ENCODE measurements at places on chromosomes 2 and 18.

DNA sequence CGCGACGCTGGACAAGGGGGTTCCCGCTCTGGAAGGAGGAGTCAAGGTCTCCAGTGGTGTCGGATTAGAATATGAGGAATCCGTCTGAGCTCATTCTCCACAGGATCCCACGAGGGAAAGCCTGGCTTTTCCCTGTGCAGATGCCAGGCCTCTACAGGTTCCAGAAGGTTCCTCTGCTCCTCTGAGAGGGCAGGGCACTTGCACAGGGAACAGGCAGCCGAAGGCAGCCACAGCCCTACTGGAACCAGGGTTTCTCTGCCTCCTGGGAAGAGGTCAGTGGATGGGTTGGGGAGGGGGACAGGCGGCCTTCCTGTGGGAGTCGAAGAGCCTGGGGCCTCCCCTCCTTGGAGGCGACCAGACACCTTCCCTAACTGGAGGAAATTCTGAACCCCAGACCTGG, 1.7 kb upstream of the AQP12A start:
- no peak for DNase-seq

- no peak for DNase-seq
Measured at GRCh38 chr18:47752796-47753645, 177.4 kb downstream of the SMAD2 start.

- no peak for DNase-seq
Measured at GRCh38 chr2:30688956-30689401, 118.3 kb downstream of the CAPN13 start.

GRCh38 chr2:21291426-21291825, 167.7 kb downstream of the TDRD15 start:
- DNase-seq, result no peak

- peak; percentile 57 for DNase-seq
Measured at GRCh38 chr2:45728458-45728942, 77.0 kb downstream of the PRKCE start.

DNA sequence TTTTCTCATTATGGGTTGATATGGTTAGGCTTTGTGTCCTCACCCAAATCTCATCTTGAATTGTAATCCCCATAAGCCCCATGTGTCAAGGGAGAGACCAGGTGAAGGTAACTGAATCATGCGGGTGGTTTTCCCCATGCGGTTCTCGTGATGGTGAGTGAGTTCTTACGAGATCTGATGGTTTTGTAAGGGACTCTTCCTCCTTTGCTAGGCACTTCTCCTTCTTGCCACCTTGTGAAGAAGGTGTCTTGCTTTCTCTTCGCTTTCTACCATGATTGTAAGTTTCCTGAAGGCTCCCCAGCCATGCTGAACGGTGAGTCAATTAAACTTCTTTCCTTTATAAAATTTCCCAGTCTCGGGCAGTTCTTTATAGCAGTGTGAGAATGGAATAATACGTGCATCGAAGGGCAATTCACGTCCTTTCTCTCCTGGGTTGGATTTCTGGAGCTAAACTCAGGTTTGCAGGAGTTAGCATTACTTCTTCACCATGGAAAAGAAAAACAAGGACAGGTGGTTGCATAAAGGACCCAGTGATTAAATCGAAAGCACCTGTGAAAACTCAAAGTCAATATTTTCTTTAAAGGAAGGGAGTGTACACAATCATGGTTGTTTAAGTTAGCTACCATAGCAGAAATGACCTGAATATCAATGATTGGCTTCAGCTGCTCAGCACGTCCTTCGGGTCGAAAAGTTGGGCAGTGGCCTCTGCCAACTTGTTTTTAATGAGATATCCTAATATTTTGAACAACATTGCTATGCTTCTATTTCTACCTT, 54.1 kb downstream of the CDC42EP3 start:
- DNase-seq, result no peak

DNA sequence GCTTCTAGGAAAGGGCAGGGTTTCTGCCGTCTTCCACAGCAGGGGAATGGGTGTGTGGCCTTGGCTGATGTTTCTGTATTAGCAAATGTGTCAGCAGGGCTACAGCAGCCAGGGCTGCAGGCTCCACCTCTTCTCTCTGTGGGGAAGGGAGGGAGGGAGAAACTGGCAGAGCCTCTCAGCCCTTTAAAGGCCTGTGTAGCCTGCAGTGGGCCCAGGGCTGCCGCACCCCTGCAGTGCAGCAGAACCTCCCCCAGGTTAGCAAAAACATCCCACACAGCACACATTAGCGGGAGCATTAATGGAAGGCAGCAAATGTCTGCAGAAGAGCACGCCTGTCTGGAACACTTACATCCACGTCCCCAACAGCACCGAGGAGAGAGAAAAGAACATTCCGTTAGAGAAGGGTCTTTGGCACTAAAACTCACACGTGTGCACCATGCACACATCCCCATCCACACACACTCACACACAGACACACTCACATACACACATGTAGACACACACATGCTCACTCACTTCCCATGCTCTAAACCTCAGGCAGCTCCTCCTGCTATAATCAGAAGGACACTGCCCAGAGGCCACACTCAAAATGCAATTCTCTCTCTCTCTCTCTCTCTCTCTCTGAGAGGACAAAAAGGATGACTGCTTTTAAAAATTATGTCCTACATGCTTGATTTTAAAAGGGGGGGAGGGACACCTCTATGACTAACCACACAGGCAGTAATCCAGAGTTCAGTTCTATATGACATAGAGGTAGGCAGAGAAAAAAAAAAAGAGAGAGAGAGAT, 24.1 kb downstream of the MRPL35 start:
- no peak for DNase-seq

- DNase-seq, result no peak
Measured at GRCh38 chr2:30277582-30277981, 46.2 kb downstream of the LBH start.

DNA sequence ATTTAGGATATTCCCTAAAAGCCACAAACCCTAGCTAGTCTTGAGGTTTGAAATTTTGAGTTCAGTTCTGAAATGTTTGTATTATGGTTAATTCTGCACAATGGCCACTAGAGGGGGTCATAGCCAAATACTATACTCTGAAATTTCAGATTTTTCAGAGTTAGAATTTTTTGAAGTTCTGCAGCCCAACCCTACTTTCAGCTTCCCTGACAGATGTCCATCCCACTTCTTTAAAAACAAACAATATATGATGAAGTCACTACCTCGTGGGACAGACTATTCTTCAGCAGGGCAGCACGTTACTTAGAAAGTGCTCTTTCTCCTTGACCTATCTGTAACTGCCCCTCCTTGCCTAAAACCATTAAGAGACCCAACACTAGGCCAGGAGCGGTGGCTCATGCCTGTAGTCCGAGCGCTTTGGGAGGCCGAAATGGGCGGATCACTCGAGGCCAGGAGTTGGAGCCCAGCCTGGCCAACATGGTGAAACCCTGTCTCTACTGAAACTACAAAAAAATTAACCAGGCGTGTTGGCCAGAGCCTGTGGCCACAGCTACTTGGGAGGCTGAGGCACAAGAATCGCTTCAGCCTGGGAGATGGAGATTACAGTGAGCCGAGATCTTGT, 48.2 kb upstream of the PAPOLG start:
- DNase-seq, result peak; percentile 15

- DNase-seq, result no peak
Measured at GRCh38 chr2:46311651-46312223, 14.5 kb downstream of the EPAS1 start.
